ENCODE measurements at places on chromosomes 12 and 14.

GRCh38 chr14:23105348-23105824, 597 bp upstream of the CIROP start:
- ATAC-seq, result no peak

DNA sequence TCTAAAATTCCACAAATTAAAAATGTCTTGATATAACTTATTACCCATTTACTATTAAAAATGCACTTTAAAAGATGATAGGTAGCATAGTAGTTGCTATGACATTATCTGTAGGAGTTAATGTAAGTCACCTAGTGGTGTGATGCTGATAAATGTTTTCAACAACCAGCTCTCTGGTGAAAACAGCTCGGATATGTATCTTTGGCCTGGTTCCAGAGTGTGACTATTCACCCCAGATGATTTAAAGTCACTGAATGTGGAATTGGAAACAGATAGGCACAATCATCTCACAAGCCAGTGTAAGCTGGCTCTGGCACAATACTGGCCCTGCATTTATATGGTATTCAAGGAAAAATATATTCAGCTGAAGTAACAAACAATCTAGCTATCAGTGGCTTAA, 9.2 kb upstream of the CCDC196 start:
- no peak for ATAC-seq

DNA sequence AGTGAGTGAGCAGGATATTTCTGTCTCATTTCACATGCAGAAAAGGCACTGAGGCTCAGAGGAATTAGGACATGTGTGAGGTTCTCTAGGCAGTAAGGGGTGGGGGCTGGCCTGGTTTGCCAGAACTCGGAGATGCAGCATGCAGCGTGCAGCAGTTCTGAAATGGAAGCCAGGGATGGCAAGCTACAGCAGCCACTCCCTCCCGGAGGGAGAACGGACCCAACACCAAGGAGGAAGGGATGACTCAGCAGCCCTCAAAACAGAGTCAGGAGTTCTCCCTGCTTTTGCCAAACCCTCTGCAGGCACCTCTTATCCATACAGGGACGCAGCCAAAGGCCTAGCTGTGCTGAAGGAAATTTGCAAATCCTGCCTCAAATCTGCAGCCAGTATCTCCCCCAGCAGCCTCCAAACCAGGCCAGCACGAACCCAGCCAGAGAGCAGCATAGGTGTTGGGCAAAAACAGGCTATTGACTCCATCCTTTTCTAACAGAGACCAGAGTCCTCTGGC, 10.3 kb upstream of the SERPINA3 start:
- ATAC-seq, result no peak

GRCh38 chr12:124055066-124055465, 82.1 kb downstream of the ZNF664 start:
- ATAC-seq, result no peak

GRCh38 chr12:89084751-89085150, 267.6 kb downstream of the DUSP6 start:
- no peak for ATAC-seq

GRCh38 chr12:48901278-48901677, 24.0 kb downstream of the FKBP11 start:
- peak; percentile 56 for ATAC-seq

DNA sequence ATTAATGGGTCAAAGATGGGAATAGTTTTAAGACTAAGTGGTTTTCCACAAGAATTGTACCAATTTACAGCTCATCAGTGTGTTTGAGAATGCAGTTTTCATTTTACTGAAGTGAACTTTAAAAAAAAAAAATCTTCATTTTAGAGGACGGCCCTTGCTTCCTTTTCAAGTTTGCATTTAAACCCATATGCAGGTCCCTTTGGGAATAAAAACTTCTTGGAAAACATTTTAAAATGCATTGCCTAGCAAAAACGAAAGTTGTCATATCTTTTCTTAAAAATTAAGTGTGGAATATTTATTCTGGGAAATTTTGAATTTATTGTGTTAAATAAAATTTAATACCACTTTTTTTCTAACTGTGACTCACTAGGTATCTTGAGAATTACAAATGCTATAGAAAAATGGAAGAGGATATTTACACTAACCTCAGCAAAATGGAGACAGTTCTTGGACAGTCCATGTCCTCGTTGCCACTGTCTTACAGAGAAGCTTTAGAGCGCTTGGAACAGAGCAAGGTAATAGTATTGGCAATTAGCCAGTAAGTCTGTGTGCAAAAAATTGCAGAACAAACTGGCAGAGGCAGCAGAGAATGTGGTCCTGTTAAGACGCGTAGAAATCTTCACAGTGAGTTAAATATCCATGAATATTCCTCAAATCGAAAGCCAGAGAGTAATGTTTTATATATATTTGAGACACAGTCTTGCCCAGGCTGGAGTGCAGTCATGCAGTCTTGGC, 209.7 kb downstream of the SYNE2 start:
- ATAC-seq, result no peak

GRCh38 chr12:109920261-109920780, 20.2 kb downstream of the TCHP start:
- no peak for ATAC-seq

GRCh38 chr12:109892748-109893147, 7.3 kb upstream of the TCHP start:
- peak; percentile 31 for ATAC-seq

GRCh38 chr12:133234971-133235370, 706 bp downstream of the ANHX start:
- no peak for ATAC-seq

GRCh38 chr14:102926104-102926503, 3.6 kb downstream of the AMN start:
- ATAC-seq, result no peak

DNA sequence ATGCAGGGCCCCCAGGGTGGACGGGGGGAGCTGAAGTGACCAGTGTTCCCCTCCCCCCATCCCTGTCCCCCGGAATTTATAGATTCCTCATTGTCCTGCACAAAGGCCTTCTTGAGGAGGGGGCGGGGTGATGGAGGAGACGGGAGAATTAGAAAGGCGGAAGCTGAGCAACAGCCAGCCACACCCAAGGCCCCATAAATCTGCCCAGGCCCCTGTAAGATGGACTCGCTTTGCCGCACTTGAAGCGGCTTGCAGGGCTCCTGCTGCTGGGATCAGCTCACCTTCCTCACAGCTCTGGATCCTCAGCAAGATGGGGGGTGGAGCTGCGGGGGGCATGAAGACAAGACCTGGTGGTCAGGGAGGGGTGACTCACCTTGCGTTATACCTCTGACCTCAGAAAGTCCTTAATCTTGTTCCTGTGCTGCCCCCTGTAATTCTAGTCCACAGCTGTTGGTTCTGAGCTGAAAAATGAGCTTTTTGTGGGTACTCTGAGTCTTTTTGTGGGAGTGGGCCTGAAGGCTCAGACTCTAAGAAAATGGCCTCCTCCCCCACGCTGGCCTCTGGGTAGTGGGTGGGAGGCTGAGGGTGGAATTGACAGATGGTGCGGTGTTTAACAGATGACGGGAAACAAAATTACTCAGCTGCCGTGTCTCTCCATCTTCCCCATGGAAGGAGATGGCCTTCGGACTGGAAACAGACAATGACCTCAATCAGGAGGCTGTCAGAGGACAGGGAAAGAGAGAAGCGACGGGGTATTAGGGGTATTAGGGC, 15.8 kb upstream of the ANKRD33 start:
- no peak for ATAC-seq
